WERI-Rb-1 (cell line): ENCODE measurements at places on chromosomes 12 and 14.

- no peak for DNase-seq
Observed at GRCh38 chr12:14774906-14775635, 28.2 kb downstream of the WBP11 start.

GRCh38 chr12:124466216-124467128 lies 100.9 kb downstream of the NCOR2 start:
- DNase-seq: no peak

DNA sequence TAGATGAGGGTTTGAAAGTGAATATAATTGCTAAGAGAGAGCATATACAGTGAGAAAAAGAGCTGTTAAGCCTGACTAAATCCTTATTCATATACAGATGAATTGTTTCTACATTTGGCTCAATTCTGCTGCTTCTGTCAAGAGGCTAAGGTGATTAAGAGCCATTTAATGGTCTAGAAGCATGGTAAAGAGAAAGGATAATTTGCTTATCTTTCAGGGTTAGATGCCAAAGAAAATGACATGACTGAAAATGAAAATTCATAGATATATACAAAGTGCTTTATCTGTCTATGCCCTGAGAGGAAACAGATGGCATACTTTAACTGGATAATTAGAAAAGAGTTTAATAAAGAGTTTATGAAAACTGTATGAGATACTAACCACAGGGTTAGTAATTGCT lies 834.9 kb downstream of the SLC6A15 start:
- no peak for DNase-seq

- peak; percentile 11 for DNase-seq
Observed at GRCh38 chr12:62834406-62834805, 100.5 kb downstream of the PPM1H start.

GRCh38 chr12:49969651-49970429 lies 2.9 kb upstream of the AQP6 start:
- no peak for DNase-seq

GRCh38 chr12:23729359-23729758 lies 220.1 kb downstream of the SOX5 start:
- DNase-seq: no peak
